ENCODE measurements at places on chromosomes 7 and 10.

GRCh38 chr10:31146491-31147209 is 115.0 kb upstream of the ZNF438 start:
- no peak for DNase-seq

DNA sequence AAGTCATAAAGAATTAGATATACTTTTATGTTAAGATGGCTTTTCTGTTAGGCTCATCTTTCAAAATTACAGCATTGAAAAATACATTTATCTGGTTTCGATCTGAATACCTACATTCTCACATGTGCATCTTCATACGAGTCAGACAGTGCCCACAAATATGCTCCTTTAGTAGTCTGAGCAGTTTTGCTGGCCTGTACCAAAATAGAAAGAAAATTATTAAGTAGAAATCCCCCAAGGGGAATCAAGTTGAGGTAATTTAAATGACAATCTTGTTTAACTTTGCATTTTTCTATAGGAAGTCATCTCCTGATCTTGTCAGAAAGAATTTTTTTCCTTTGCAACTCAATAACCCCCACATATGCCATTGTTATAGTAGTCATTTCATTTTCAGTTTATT is 287.4 kb upstream of the SEMA3D start:
- DNase-seq = no peak

DNA sequence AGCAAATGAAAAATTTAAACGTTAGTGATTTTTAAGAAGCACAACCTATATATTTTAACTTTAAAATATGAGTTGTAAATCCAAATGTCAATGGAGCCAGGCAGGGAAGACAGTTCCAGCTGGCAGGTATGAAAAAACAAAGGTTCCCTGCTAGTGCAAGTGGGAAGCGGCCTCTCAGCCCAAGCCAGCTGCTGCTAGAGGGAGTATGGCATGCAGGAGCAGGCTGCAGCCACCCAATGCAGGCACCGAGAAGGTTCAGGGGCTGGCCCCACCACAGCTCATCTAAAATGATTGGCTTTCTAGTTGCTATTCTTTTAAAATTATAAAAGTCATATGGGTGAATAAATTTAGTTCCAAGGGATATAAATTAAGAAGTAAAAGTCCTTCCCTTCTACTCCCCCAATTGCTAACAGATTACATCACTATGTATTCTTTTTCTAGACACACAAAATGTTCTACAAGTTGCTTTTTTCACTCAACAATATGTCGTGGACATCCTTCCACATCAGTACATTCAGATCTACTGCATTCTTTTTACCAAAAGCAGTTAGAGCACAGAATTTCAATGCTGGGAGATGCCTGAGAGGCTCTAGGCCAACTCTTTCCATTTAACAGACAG is 69.3 kb downstream of the SGMS1 start:
- peak; percentile 10 for DNase-seq

- DNase-seq = no peak
These were observed 29.8 kb upstream of the PURB start for GRCh38 chr7:44914992-44915607.

GRCh38 chr7:95684037-95684436 is 87.7 kb upstream of the PDK4 start:
- peak; percentile 35 for DNase-seq

- DNase-seq = no peak
These were observed 19.7 kb upstream of the EXOC4 start for GRCh38 chr7:133233142-133233541.

DNA sequence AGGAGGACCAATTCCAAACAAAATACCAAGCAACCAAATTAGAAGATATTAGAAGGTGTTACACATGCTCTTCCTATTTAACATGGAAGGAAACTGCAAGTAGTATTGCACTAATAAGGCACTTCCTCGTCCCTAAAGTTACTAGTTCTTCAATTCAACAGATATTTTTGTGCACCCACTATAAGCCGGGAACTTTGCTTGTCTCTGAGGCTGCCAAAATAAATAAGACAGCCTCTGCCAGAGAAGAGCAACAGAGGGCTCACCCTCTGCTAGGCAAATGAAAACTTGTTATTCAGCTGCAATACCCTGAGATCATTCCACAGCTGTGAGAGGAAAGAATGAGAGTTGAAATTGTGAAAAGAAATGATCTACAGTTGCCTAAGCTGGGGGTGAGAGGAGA is 37.4 kb upstream of the GSAP start:
- no peak for DNase-seq

GRCh38 chr10:83724471-83725241 is 414.7 kb upstream of the GHITM start:
- no peak for DNase-seq

DNA sequence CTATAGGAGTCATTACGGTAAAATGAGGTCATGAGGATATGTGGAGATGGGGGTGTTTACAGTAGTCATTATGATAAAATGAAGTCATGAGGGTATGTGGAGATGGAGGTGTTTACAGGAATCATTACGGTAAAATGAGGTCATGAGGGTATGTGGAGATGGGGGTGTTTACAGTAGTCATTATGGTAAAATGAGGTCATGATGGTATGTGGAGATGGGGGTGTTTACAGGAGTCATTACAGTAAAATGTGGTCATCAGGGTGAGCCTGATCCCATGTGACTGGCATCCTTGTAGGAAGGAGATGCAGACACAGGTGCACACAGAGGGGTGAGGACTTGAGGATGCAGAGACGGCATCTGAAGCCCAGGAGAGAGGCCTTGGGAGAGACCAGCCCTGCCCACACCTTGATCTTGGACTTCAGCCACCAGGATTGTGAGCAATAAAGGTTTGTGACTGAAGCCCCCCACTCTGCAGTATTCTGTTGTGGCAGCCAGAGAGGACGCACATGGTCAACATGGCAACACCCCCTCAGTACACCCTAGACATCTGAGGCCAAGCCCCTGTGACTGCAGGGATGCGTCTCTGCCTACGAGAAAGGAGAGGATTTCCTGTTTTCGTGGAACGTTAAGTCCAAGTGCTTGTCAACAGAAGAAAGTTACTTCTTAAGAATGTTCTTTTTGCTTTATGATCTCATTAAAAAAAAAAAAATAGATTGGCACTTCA is 544.4 kb downstream of the DNAJB6 start:
- DNase-seq = no peak

DNA sequence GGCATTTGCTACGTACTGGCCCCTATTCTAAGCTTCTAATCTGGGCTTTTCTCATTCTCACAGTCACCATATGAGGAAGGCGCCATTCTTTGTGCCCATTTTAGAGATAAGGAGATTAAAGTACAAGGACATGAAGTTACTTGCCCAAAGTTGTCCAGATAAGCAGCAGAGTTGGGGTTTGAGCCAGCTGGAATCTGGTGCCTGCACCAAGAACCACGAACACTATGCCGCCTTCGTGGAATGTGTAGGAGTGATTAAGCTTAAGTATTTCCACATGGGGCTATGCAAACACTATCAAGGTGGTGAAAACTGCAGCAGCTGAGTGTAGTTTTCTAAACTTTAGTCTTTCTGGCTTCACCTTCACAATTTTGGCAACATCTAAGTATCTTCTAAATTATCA is 342.7 kb upstream of the ETV1 start:
- no peak for DNase-seq

DNA sequence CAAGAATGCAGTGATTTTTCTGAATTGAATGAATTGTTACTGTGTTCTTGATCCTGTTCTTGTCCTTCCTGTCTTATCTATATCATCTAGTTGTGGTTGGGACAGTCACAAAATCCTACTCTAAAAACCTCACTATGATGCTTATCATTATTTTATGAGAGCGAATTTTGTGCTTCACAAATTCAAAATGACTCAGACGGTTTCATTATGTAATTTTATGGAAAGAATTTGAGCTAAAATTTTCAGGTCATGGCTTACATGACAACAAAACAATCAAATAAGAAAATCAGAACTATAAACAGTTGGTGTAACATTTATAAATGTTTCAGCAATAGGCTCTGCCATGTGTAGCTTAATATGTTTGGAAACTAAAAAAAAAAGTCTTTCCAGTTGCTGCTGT is 6.9 kb downstream of the PRKAR2B start:
- DNase-seq = no peak

- peak; percentile 59 for DNase-seq
These were observed 36.4 kb downstream of the FAM204A start for GRCh38 chr10:118305730-118306129.

- DNase-seq = peak; percentile 63
These were observed 15.9 kb downstream of the LAMB4 start for GRCh38 chr7:108114117-108114841.

DNA sequence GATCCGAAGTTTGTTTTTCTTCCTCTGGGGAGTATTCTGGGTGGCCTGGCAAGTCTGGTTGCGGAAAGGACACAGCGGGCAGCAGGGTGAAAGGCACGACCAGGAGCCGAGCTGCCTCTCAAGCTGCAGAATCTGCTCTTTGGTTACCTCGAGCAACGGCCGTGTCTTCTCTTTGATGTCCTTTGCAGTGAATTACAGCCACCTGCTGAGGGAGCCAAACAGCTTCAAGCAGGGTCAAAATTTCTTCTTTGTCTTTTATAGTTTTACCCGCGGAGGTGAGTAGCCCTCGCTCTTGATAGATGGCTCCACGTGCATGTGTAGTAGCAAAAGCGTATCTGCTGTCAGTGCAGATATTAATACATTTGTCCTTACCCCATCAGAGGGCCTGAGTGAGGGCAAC is 177.3 kb upstream of the MBL2 start:
- no peak for DNase-seq

DNA sequence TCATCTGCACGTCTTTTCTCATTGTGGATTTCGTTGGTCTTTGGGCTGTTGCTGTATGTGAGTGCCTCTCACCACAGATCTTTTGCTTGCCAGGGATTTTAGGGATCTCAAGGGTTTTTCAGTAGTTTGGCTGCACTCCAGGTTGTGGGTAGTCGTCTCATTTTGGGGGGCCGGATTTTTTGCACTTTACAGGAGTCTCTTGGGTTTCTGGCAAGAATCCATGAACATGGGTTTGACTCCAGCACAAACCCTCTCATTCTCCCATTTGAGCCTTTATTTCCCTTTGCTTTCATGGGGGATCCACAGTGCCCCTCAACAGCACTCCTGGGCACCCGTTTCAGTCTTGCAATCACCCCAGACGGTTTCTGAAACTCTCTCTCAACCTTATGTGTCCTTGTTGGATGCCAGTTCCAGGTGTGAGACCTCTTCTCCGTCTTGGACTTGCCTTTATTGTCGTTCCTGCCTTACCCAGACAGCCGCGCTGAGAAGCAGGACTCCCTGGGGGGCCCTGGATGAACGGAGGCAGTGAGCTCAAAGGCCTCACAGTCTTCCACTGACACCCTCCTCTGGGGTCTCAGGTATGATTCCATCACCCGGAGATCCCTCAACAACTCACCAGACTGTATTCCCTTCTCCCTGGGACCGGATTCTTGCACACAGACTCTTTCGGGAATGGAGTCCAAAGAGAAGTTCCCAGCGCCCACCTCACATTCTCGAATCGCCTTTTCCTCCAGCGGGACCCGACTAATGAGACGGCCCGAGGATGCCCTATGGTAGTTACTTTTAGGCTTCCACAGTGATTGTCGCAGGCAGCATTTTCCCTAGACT is 18.8 kb upstream of the ZNF273 start:
- no peak for DNase-seq

- DNase-seq = no peak
These were observed 222.3 kb downstream of the SNX10 start for GRCh38 chr7:26513948-26514347.

DNA sequence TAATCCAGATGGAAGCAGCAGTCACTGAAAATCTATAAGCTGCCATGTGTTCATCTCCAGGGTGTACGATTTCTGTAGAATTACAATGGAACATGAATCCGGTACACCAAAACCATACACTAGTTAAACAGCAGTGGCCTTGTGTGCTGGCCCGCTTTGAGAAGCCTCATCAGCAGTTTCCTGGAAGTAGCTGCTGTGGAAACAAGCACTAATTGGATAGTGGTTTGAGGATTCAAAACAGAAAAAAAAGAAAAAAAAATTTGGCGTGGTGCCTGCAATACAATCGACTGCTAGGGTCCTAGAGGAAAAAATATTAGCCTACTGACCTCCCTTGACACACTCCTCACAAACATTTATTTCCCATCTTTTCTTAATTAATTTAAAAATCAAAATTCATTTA is 545.9 kb downstream of the SORCS1 start:
- no peak for DNase-seq

DNA sequence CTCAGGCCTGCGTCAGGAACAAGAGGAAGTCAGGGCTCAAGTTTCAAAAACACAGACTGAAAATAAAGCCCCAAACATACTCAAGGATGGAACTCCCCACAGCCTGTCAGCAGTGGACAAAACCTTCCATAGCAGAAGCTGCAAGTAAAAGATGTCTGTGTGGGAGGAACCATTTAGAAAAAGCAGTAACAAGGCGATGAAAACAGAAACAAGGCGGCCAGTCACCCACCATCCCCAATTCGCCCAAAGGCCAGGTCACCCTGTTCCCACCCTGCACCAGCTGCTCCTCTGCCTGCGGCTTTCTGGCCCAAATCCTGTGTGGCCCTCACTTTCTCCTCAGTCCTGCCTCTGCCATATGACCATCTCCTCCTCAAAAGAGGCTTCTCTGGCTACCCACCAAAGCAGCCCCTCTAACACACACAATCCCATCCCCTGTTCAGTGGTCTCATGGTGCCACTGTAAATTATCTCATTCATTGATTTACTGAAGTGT is 27.8 kb downstream of the KCNMA1 start:
- no peak for DNase-seq

GRCh38 chr7:4797858-4798705 is 22.7 kb downstream of the AP5Z1 start:
- DNase-seq = no peak

DNA sequence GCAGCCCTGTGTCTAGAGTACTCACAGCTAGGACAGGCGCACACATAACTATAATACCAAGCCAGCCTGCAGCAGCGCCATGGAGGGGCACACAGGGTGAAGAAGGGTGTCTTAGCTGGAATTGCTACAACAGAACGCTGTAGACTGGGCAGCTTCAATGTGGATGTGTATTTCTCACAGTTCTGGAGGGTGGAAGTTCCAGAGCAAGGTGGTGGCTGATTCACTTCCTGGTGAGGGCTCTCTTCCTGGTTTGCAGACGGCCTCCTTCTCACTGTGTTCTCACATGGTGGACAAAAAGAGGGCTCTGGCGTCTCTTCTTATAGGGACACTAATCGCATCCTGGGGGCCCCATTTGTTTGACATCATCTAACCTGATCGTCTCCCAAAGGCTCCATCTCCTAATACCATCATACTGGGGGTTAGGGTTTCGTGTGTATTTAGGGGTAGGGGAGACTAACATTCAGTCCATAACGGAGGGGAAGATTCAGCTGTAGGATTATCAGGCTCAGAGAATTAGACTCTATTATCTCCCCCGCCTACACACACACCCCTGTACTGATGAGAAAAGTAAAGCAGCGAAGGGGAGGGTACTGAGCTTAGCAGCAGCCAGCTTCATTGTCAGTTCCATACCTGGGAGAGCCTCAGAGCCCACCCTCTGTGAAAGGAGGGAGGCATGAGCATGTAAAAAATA is 289.1 kb downstream of the CCDC3 start:
- no peak for DNase-seq

GRCh38 chr7:69775231-69775771 is 177.0 kb downstream of the AUTS2 start:
- DNase-seq = no peak
